Urothelium cell line (cell line): ENCODE measurements at places on chromosomes 4 and X.

DNA sequence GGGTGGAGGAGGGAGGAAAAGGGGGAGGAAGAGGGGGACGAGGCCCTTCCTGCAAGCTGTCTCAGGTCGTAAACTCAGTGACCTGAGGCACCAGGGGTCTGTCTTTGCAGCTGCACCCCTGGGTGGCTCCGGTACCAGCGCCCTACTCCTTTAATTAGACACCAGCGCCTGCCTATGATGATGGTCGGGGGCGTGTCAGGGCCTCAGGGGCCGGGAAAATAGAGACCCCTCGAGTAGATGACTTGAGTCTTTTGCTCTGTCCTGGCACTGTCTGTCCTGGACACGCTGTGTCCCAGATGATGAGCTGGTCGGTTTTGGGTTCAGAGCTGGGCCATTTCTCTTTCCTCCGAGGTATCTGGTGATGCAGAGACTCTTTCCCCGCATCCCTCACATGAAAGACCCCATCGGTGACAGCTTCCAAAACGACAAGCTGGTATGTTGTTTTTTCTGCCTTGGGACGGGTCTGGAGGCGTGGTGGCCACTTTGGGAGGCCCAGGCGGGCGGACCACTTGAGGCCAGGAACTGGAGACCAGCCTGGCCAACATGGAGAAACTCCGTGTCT lies 11.2 kb downstream of the SLC25A6 start:
- DNase-seq: no peak

GRCh38 chr4:98516042-98516440 lies 142.4 kb downstream of the TSPAN5 start:
- peak; percentile 80 for DNase-seq

DNA sequence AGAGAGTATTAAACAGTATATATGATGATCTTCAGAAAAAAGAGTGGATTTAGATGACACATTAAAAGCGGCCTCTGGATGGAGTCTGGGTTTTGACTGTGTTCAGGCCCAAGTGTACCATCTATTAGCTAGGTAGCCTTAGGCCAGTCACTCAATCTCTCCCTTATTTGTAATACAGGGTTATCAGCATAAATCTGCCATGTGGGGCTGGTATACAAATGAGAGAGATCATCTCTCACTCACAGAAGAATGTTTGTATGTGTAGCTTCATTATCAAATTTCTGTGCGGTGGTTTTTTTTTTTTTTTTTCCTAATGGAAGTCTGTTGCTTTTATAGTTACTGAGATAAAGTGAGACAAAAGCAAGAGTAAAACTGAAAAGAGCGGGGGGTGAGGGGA lies 12.7 kb downstream of the SLC2A9 start:
- DNase-seq: no peak

- no peak for DNase-seq
Measured at GRCh38 chr4:57435300-57435699, 325.1 kb upstream of the IGFBP7 start.

DNA sequence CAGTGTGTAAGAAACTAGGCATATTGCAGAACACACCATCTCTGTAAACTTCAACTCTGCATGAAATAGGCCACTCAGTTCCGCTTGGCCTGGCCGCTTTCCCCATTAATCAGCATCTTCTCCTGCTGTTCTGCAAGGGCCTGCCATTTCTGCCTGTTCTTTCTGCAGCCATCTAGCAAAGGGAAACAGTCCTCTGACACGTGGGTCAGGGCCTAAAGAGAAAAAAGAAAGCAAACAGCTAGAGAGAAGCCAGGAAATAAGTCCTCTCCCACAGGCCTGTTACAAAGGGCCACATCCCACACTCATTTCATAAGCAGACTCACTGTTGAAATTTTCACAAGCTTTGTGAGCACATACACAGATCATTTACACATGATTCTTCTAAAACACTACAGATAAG lies 130.1 kb downstream of the PDE5A start:
- DNase-seq: no peak

GRCh38 chr4:40183615-40184411 lies 13.0 kb upstream of the RHOH start:
- no peak for DNase-seq

DNA sequence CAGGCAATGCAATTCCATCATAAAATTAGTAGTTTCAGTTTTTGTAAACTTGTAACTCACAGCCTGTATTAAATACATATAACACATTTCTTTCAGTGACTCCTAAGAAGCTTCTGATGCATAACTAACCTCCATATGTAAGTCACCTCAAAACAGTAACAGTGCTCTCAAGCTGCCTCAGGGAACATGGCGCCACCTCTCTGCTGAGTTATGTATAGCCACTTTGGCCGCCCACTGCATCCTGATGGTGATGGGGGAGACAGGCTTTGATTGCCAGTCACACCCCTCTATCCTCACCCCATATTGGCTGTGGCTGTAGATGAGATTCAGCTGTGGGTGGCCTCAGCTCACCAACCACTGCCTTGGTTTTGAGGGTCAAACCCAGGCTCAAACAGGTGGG lies 54.3 kb downstream of the LRBA start:
- peak; percentile 32 for DNase-seq
